ENCODE measurements at places on chromosomes 1 and 21.
A peak's percentile ranks its signal among the peaks of the same experiment; 100 is the strongest.

DNA sequence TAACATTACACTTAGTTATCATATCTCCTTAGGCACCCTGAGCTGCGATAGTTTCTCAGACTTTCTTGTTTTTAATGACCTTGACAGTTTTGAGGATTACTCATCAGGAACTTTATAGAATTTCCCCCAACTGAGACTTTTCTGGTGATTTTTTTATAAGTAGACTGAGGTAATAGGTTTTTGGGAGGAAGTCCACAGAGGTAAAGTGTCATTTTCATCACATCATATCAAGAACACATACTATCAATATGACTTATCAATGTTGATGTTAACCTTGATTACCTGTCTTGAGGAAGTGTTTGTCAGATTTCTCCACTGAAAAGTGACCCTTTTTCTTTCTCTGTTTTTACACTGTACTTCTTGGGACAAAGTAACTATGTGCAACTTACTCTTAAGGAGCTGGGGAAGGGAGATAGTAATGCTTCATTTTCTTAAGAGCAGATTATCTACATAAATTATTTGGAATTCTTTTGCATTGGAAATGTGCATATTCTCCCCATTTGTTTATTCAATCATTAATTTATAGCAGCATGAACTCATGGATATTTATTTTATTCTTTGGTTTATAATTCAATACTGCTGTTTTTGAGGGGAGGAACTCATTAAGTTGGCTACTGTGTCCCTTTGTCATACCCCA is 72.8 kb upstream of the HSD17B7 start:
- DNase-seq, result no peak

- no peak for DNase-seq
These were observed 688.9 kb upstream of the ADGRL2 start for GRCh38 chr1:81111818-81112217.

GRCh38 chr1:182666706-182667105 is 17.7 kb downstream of the RGS8 start:
- DNase-seq, result no peak

DNA sequence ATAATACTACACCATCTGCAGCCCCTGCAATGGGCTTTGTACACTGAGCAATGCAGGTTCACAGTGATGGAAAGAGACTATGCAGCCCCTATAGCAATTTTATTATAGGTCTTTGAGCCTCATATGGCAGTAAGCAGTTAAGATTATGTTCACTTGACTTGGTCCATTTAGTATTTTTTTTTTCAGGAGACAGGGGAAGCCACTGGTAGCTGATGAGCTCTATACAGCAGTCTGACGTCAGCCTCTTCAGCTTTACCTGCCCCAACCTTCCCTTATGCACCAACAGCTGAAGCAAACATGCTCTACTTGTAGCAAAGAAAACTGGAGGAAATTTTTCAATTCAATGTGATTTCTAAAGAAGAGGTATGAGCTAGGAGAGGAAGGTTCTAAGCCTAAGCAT is 32.2 kb downstream of the AIDA start:
- no peak for DNase-seq

DNA sequence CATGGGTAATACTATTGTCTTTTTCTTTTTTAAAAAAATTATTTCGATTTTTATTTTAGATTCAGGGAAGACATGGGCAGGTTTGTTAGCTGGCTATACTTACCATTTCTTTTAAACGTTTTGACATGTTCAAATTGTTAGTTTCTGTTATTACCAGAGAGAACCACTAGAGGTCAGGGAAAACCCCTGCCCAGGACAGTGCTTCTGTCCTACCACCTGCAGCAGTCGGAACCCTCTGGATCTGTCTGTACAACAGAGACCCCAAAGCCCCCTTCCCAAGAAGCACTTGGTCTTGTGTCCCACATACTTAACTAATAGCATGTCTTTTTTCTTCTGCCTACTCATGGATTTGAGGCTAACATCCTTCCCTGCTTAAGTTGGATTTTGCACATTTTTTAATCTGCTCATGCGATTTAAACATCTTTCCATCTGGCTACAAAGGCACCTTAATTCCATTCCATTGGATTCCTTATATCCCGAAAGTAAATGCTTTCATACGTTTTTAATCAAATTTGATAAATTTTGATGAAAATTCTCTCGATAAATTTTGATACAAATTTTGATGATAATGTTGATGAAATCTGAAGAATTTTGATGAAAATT is 10.0 kb upstream of the C1orf115 start:
- DNase-seq, result peak; percentile 25

DNA sequence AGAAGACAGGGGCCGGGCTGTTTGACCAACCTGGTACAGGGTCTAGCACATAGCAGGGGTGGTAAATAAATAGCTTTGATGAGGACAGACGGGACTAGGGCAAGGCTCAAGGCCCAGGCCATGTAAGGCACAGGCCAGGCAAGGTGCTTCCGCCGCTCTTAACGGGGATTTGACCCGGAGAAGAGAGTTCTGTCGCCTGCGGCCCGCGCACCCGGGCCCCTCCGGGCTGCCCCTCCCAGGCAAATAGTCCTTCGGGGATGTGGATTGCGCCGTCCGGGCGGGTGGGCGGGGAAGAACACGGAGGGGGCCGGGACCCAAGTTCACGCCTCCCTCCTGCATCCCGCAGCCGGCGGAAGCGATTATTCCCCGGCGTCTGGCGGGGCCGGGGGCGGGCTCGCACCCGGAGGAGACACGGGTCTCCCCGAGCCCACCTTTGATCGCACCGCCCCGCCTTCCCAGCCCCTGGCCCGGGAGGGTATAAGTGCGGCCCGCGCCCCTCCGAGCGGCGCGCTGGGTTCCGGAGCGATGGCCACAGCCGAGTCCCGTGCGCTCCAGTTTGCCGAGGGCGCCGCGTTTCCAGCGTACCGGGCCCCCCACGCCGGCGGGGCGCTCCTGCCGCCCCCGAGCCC is at the start of gene MIXL1:
MIXL1 (plus strand) TSS at position 508 of the 629 bp plus-strand sequence; CDS start at position 526, 18 bp downstream.
- no peak for DNase-seq

GRCh38 chr1:168362991-168363390 is 82.3 kb downstream of the TBX19 start:
- no peak for DNase-seq

DNA sequence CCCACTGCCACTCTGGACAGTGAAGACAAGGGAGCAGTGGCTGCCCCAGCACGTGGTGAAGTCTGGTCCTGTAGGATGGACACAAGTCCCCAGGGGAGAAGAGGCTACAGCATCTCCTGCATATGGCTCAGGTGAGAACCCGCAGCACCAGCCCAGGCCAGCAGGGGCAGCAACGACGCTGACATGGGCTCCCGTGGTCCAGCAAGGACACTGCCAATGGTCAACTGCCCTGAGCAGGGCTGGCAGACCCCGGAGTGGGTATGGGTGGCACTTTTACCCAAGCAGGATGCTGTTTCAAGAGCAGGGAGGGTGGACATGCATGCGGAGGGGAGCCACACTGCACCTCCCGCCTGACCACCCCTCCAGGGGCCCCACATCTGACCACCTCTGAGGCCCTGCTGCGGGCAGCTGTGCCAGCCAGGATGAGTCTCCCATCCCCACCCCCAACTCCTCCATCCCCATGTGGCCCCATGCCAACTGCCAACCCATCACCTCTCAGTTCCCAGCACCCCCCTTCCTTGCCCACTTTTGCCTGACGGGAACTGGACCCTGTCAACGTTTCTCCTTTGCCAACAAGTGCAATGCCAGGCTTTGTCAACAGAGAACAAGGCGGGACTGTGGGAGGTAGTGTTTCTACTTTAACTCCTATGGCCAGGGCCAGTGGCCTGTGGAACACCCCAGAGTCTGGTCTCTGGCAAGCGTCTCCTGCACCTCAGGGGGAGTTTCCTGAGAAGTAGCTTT is 8.6 kb downstream of the MORN1 start:
- no peak for DNase-seq

GRCh38 chr1:21605964-21606705 is 63.0 kb downstream of the RAP1GAP start:
- DNase-seq, result no peak

- DNase-seq, result no peak
These were observed 2.7 kb downstream of the MOB3C start for GRCh38 chr1:46613661-46614603.

DNA sequence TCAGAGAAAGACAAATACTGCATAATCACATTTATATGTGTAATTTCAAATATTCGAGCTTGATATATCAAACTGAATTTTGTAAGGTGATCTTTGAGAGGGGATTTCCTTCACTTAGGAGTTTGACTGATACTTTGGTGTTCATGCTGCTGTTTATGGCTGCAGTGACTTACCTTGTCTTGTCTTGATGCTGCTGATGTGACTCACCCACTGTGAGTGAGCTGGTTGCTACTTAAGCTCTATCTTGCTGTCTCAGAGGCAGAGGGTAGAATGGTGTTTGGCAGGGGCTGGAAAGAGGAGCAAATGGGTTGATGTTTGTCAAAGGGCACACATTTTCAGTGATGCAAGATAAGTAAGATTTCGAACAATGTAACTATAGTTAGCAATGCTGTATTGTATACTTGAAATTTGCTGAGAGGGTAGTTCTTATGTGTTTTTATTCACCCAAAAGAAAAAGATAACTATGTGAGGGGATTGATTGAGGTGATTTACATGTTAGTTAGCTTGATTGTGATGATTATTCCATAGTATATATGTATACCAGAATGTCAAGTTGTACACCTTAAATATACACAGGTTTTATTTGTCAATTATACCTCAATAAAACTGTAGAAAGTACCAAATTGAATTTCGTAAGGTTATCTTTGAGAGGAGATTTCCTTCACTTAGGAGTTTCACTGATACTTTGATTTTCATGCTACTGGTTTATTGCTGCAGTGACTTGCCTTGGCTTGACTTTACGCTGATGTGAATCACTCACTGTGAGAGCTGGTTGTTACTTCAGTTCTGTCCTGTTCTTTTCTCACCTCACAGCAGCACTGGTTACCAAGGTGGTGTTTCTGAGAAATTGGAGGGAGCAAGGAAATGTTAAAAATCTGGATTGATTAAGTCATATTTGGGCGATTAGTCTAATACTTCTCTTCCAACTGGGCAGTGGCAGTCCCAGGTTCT is 94.5 kb upstream of the SLC5A9 start:
- no peak for DNase-seq

- DNase-seq, result no peak
These were observed 62.5 kb upstream of the BARHL2 start for GRCh38 chr1:90779573-90779972.
